ENCODE measurements at places on chromosomes 12 and 14.

DNA sequence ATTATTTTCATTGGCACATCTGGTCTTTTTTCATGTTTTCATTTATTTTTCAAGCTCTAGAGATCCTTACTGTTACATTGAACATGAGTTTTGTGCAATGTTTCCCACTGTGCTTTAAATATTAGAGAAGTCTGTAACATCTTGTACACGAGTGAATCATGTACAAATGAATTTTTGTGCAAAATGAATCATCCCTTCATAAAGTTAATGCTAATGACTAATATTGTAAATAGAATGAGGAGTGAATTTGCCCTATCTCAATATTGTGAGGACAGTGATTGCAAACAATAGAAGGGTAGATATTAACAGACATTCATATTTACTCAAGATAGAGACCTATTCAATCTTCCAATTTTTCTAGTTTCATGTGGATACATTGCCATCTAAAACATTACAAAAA lies 463.3 kb upstream of the FOXG1 start:
- no peak for DNase-seq

- DNase-seq = no peak
Measured at GRCh38 chr12:118536306-118536906, 160.1 kb downstream of the SUDS3 start.

DNA sequence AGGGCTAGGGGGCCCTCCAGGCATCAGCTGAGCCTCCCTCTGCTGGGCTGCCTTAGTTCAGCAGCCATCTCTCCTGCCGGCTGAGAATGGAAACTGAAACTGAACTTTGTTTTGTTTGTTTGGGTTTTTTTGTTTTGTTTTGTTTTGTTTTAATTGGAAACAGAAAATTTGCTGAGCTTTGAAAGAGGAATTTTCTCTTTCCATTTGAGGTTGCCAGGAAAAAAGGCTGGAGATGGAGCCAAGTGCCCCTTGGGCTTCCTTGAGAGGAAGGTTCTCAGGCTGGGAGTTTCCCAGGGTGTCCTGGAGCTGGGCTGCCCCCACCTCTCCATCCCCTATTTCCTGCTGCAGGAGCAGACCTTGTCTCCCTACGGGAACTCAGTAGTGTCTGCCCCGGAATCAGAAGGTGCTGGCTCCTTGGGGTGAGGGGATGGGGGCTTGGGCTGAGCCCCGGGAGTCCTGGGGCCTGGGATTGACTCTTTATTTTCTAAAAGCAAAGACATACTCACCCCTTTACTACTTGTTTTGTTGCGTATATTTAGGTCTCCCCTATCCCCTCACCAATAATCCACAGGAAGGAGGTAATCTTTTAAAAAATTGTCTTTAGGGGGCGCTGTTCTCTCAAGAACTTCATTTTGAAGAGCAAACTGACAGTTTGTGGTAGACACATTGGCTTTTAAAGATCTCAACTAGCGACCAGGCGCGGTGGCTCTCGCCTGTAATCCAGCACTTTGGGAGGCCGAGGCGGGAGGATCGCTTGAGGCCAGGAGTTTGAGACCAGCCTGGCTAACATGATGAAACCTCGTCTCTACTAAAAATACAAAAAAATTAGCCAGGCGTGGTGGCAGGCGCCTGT lies 21.3 kb upstream of the OASL start:
- no peak for DNase-seq

DNA sequence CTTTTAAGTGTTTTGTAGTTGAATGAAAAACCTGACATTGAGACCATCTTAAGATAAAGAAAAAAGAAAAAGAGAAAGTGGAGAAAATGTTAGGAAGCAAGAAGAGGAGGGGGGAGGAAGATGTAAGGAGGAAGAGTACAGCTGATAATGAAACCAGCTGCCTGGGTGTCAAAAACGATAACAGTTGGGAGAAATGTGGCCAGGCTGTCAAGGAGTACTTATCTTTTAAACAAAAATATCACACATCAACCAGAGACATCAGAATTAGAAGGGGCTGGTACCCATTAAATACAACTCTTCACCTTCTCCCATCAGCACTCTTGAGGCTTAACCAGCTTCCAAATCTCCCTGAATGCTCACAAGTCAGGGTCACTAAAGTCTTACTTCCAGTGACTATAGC lies 4.5 kb downstream of the SLC11A2 start:
- DNase-seq = no peak

- DNase-seq = no peak
Measured at GRCh38 chr12:115176741-115177400, 492.9 kb upstream of the TBX3 start.

GRCh38 chr14:39417014-39417413 lies 15.2 kb downstream of the FBXO33 start:
- DNase-seq = no peak

DNA sequence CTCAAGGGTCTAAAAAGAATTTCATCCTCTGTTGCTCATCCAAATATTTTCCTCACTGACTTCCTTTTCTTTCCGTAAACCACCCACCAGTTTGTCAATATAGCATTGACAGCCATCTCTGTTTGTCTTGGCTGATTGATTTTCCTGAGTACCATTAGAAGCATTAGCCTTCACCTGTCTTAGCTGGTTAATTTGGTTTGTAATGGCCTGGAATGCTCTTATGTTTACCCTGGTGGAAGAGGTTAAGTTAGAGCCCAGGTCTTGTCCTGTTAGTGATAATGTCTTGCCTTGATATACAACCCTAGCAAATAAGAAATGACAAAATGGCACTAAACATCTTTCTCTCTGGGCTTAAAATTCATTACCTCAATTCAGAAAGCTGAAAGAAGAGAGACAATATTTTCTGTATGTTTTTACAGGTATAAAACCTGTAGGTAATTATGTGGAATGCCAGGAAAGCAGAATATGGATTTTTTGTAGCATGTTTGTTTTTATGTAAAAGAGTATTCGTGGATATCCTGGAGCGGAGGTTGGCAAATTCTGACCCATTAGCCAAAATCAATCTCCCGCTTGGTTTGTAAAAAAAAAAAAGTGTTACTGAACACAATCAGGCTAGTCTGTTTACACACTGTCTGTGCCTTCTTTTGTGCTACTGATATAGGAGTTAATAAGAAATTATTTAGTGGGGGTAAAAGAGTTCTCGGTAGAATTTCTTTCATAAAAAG lies 224.4 kb upstream of the DAAM1 start:
- no peak for DNase-seq

- no peak for DNase-seq
Measured at GRCh38 chr14:53655080-53655785, 301.4 kb downstream of the BMP4 start.

GRCh38 chr12:47805417-47805816 lies 14.3 kb downstream of the HDAC7 start:
- DNase-seq = no peak

GRCh38 chr12:80264386-80264785 lies 165.0 kb downstream of the OTOGL start:
- no peak for DNase-seq

DNA sequence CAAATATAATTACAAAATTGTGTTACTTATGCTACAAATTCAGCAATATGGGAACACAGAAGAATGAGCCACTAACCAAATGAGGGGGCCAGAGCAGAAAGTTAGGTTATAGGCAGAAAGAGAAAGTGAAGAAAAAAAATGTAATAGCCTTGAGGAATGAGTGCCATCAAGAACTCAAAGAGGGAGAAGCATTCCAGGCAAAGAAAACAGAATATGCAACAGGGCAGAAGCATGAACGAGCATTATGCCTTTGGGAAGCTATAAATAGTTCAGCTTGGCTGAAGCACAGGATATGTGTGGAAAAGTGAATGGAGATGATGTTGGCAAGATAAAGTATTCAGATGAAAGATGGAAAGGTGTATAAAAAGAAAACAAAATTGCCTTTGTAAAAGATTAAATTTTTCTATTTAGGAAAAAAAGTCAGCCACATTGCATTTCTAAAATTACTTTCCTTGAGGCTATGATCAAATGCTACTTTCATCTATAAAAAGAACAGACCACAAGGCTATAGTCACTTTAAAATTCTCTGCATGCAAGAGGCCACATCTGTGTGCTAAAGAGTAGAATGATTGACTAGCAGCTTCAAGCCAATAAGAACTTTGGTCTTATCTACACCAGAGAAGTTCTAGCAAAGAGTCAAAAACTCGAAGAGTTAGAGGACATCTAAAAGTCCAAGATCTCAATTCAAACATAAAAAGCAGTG lies 193.6 kb upstream of the GARIN6 start:
- no peak for DNase-seq

DNA sequence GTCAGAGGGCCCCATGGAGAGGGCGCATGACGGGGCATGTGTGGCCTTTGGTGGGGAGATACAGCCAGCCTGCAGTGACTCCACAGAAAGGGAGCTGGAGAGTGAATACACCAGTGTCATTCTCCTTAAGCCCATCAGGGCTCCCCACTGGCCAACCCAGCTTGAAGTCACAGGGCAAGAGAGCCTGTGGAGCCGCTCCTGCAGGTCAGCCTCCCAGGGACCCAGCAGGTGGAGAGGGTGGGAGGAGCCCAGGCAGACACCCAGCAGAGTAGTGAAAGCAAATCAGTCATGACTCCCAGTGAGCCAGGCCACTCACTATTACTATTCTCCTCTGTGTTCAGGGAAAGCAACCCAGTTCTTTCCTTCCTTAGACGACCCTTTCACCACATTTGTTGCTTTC lies 110.0 kb upstream of the CPM start:
- DNase-seq = no peak

DNA sequence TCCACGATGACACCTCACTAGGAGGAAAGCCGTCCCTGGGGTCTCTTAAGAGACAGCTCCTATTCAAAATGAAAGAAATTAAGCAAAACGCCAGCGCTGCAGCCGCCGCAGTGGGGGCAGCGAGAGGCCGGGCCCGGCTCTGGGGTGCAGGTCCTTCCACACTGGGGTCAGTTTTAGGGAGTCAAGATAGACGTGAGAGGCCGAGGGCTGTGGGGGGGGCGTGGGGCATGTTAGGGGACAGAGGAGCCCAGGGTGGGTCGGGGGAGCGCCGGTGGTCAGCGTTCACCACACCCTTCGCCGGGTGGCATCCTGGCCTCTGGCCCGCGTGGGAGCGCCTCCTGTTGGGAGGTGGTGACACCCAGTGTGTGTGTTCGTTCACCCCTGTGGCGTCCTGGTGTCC lies 25.7 kb downstream of the KIF26A start:
- DNase-seq = no peak

GRCh38 chr12:84502180-84502860 lies 410.3 kb downstream of the SLC6A15 start:
- no peak for DNase-seq

DNA sequence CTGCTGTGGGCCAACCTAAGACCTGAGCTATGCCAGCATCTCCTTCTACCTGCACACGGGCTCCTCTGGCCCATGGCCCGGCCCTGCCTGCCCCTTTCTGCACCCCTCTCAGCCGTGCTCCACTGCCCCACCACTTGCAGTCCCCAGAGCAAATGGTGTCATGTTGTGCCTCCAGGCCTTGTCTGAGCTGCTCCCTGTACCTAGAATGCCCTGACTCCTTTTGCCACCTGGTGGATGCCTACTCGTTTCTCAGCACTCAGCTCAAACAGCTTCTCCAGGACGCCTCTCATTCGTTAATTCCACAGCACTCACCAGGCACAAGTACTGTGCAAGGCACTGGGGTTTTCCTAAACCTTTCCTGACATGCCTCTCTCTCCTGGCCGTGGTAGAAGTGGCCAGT lies 63.2 kb upstream of the PNMA1 start:
- no peak for DNase-seq

GRCh38 chr12:106631797-106632196 lies 49.0 kb downstream of the RFX4 start:
- no peak for DNase-seq

DNA sequence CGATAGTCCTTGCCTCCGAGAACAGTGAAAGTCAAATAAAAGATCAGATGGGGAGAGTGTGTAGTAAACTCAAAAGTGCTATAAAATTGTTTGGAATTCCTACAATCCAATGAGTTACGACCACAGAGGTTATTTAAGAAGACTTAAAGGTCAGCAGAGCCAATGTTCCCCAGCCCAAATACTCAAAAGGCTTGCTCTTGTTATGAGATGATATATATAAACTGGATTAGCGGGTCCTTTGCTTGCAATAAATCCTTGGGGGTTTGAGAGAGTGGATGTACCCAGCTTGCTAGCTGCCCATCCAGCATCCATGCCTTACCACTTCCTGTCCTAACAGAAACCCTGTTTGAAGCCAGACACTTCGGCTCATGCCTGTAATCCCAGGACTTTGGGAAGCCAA lies 29.0 kb upstream of the MED13L start:
- DNase-seq = no peak

- no peak for DNase-seq
Measured at GRCh38 chr14:96649327-96649601, 147.1 kb downstream of the PAPOLA start.

- DNase-seq = no peak
Measured at GRCh38 chr12:121983536-121984210, 38.0 kb upstream of the BCL7A start.

DNA sequence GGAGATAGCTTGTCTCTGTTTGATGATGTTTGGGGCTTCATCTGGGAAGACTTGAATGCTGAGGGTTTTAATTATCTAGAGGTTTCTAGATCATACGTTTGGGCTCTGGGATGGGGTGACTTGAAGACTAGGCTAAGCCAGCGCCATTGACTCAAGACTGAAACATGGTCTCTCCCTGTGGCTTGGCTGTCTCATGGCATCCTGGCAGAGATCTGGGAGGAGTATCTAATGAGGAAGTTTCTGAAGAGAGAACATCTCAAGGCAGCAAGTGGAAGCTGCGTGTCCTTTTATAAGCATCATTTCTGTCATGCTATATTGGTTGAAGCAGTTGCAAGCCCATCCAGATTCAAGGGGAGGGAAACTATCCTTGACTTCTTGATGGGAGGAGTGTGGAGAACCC lies 104.8 kb downstream of the UNC79 start:
- no peak for DNase-seq

DNA sequence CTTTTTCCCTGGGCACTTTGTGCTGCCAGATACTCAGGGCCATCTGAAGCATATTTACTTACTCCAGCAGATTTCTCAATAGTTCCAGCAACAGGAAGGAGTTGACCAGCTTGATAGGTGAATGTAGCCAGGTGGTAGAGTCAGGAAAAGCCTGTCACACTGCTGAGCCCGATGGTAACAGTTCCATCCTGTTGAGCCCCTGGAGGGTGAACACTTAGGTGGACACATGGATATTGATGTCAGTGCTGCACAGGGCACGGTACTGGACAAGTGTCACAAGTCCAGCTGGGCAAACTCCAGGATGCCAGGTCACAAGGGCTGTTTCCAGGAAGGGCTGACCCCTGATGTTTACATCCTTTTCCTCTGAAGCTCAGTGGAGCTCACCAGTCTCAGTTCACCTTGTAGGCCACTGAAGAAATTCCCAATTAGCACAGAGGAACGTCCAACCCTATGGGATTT lies 2.3 kb upstream of the SMOC1 start:
- no peak for DNase-seq

GRCh38 chr12:106581543-106582248 lies 1.1 kb upstream of the RFX4 start:
- DNase-seq = no peak

Measured in NCI-H187 treated with DMSO at 0.1 percent for 48 hours (cell line).